Naive thymus-derived CD4-positive, alpha-beta T cell (primary cell): ENCODE measurements at places on chromosomes 2 and 18. TPM values are rescaled to one million over a fixed set of nuclear protein-coding genes. Genes with fewer than 3 reads are reported as not detected.

STON1 gene
- total RNA-seq = 1.9 TPM

LIPG gene
- not detected for total RNA-seq

GRCh38 chr2:158735822-158736580, 59.1 kb upstream of the DAPL1 start:
- DNase-seq = no peak

MAB21L4 gene
- not detected in 2 replicates for total RNA-seq

ARHGAP25 gene
- total RNA-seq = 103 TPM

DSG4 gene
- not detected for total RNA-seq

- no peak for DNase-seq
Measured at GRCh38 chr2:119436993-119437772, 5.5 kb downstream of the TMEM37 start.

TRIM43 gene
- total RNA-seq = not detected

DNA sequence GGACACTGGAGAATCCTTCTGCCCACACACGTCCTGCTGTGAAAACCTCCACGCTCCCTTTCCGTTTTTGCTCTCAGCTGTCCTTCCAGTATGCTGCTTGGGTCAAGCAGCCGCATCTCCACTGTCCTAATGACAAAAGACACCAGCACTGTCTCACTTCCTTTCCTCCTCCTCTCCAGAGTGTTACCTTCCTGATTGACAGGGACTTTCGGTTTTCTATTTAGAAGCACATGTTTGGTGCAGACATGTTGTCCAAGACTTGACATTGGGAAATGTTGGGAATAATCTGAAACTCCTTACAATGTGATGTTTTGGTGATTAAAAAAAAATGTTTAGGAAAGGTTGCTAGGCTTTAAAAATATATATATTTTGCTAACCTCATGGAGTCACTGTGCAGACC, 226.6 kb downstream of the FAM210A start:
- no peak for DNase-seq

GRCh38 chr2:166932032-166932431, 43.8 kb downstream of the XIRP2 start:
- no peak for DNase-seq

GRCh38 chr2:200625282-200625681, 39.5 kb downstream of the AOX1 start:
- DNase-seq = no peak

DNA sequence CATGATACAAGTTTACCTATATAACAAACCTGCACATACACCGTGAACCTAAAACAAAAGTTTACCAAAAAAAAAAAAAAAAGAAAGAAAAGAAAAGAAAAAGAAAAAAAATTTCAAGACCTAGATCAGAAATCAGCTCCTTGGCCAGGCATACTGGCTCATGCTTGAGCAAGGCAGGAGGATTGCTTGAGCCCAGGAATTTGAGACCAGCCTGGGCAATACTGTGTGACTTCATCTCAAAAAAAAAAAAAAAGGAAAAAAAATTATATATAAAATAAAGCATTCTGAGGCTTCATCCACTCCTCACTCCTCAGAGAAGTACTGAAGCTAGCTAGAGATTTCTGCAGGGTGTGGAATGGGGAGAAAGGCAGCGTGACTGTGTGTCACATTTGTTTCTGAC, 11.8 kb upstream of the PROC start:
- DNase-seq = no peak

- no peak for DNase-seq
Measured at GRCh38 chr2:128788636-128789220, 470.1 kb upstream of the HS6ST1 start.

TEKT4 gene
- total RNA-seq = not detected

- DNase-seq = no peak
Measured at GRCh38 chr2:241083091-241083415, 19.0 kb downstream of the MTERF4 start.

DNA sequence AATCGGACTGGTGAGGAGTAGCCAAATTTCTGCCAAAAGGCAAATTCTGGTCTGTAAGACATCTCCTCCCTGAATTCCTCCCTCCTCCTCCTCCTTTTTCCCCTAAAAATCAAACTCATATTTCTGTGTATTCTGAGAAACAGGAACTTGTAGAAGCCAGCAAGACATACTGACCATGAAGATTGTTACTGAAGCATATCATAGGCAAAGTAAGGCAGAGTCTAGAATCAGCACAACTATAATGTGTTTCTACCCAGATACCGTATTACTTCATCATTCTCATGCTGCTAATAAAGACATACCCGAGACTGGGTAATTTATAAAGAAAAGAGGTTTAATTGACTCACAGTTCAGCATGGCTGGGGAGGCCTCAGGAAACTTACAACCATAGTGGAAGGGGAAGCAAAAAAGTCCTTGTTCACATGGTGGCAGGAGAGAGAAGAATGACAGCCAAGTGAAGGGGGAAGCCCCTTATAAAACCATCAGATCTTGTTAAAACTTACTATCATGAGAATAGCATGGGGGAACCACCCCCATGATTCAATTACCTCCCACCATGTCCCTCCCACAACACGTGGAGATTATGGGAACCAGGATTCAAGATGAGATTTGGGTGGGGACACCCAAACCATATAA, 24.9 kb upstream of the EPC2 start:
- DNase-seq = no peak

SGO2 gene
- total RNA-seq = 1.4 TPM

DPY30 gene
- total RNA-seq = 52.1 TPM

DNA sequence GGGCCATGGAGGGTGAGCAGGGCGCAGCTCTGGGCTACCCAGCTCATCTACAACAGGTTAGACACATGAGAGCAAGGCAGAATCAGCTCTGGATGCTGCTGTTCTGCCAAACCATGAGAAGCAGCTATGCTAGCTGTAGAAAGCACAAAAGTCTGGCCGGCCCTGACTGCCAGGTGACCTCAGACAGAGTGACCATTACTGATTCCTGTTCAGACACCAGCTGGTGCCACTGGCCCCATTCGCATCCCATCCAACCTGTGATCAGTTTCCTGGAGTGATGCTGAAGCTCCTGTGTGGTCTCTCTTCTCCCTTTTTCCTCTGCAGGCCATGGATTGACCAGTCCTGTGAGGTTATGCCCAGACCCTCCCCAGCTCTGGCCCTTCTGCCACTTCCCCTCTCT, 14.3 kb downstream of the RBMS1 start:
- no peak for DNase-seq

CPO gene
- not detected in 2 replicates for total RNA-seq

- DNase-seq = no peak
Measured at GRCh38 chr2:46689993-46690392, 210.6 kb downstream of the TMEM247 start.

- DNase-seq = no peak
Measured at GRCh38 chr18:44370861-44371260, 309.8 kb upstream of the SETBP1 start.

GRCh38 chr2:168439536-168439935, 16.5 kb upstream of the CERS6 start:
- no peak for DNase-seq

- DNase-seq = no peak
Measured at GRCh38 chr18:62279561-62279960, 45.5 kb upstream of the TNFRSF11A start.

MOGAT1 gene
- total RNA-seq = not detected

DNA sequence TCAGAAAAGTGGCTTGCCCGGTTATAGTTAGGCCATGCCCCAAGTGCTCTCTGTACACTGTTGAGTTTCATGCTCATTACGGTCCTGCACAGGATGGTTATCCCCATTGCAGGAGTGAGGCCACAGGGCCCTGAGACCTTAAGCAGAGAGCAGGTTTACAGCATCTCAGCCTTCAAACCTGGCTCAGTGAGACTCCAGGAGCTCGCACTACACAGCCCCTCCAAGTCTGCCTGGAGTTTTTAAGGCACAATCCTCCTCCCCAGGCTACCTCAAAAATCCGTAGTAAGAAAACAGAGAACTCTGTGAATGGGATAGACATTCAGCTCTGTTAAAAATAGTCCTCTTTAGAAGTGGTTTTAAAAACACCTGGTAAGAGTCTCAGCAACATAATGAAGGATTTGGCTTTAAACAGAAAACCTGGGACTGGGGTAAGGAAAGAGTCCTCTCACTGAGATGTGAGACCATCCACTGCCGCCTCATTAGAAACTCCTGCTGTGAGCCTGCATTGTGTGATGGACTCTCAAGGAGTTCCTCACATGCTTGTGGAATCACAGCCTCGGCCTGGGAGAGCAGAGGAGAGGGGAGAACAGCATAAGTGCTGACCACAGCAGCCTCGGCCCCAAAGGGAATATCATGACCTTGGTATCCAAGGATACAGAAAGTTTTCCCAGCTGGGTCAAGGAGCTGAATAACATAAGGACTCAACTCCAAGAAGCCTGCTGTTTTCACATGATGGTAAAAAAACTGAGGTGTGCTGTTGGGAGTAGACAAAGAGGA, 214.8 kb downstream of the ATAD2B start:
- DNase-seq = no peak
